ENCODE measurements at places on chromosomes 5 and 9. TPM values are rescaled to one million over a fixed set of nuclear protein-coding genes. Genes with fewer than 3 reads are reported as not detected.

GRCh38 chr5:83924171-83924570 is 203.5 kb upstream of the HAPLN1 start:
- peaks cover 41% of the 10 kb centered on the region for H3K4me1 ChIP-seq
- H3K4me3 ChIP-seq: no peak overlapping the region
- no peaks in the 10 kb centered on the region for H3K27me3 ChIP-seq
- no peaks in the 10 kb centered on the region for H3K36me3 ChIP-seq
- DNase-seq: no peak
- H3K27ac ChIP-seq: peak overlapping the region; percentile 25

DNA sequence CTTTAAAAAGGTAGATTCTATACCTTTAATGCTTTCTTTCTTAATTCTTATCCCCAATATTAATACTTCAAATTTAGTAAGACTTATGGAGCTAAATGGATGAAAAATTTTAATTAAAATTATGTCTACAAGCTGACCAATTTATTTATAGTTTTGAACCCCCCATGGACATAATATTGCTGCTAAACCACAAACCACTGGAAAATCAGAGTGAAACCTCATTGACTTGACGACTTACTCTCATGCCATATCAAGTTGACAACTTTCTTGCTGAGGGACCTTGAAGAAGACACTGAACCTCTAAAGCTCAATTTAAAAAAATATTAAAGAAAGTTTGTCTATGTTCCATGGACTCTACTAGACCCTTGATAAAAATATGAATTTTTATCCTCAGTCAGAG is 653.7 kb downstream of the TLE1 start:
- no peak overlapping the region for H3K27ac ChIP-seq
- H3K27me3 ChIP-seq: no peaks in the 10 kb centered on the region
- no peak overlapping the region for H3K4me3 ChIP-seq
- no peak for DNase-seq
- H3K36me3 ChIP-seq: no peaks in the 10 kb centered on the region

- no peaks in the 10 kb centered on the region for H3K27me3 ChIP-seq
- no peak overlapping the region for H3K4me3 ChIP-seq
- no peaks in the 10 kb centered on the region for H3K36me3 ChIP-seq
Measured at GRCh38 chr5:143116814-143117213, 286.7 kb downstream of the NR3C1 start.

C9orf153 gene
- total RNA-seq: not detected

PTGDS gene
- total RNA-seq: not detected

Data from Calu3 (cell line).